ENCODE measurements at places on chromosomes 13 and 19.

DNA sequence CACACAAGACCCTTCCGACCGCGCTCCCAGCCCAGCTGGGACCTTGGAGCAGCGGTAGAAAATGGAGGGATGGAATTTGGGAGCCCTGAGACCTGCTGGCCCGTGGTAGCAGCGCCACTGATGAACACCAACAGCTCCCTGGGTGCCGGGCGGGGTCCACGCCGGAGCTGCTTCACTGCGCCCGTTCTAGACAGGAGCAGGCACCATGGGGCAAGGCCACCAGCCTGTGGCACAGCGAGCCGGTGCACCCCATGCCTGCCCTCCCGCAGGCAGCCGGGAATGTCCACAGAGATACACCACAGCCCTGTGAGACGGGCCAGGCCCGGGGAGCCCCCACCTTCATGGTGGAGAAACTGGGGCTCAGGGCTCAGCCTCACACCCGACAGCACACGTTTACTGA, 9.9 kb upstream of the SHC2 start:
- peak; percentile 47 for DNase-seq

GRCh38 chr19:55940306-55940705, 7.3 kb upstream of the NLRP8 start:
- DNase-seq: no peak

GRCh38 chr13:43884222-43884621, 4.5 kb downstream of the LACC1 start:
- DNase-seq: no peak

DNA sequence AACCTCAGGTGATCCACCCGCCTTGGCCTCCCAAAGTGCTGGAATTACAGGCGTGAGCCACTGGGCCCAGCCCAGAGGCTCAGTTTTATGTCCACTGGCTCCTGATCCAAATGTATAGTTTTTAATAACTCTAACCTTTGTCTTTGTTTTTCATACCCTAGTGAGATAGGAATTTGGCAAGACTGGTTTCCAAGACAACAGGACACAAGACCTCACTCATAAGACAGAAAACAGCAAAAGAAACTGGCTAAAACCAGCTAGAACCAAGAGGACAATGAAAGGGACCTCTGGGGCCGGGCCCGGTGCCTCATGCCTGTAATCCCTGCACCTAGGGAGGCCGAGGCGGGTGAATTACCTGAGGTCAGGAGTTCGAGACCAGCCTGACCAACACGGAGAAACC, 27.6 kb downstream of the CPT1C start:
- no peak for DNase-seq

DNA sequence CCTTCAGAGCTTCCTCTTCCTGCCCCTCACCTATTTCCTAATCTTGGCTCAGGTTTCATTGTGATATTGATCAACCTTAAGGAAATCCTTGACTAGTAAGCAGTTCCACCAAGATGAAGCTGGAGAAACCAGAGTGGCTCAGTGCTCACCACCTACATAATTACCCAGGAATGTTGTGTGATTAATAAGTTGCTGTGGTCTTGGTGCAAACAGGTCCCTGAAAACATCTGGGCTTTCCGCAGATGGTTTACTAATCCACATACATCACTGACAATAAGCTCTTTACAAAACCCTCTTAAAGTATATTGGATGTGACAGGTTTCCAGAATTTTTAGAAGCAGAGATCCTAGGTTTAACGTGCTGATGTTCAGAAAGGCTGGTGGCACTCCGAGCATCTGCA, 8.6 kb upstream of the SERP2 start:
- DNase-seq: no peak

Data from islet precursor cell (in vitro differentiated cells).